Activated CD4-positive, alpha-beta T cell treated with anti-CD3 and anti-CD28 coated beads, Interleukin-2, amount 50 U/mL, for 1 hour (primary cell): ENCODE measurements at places on chromosomes 7 and 10.

DNA sequence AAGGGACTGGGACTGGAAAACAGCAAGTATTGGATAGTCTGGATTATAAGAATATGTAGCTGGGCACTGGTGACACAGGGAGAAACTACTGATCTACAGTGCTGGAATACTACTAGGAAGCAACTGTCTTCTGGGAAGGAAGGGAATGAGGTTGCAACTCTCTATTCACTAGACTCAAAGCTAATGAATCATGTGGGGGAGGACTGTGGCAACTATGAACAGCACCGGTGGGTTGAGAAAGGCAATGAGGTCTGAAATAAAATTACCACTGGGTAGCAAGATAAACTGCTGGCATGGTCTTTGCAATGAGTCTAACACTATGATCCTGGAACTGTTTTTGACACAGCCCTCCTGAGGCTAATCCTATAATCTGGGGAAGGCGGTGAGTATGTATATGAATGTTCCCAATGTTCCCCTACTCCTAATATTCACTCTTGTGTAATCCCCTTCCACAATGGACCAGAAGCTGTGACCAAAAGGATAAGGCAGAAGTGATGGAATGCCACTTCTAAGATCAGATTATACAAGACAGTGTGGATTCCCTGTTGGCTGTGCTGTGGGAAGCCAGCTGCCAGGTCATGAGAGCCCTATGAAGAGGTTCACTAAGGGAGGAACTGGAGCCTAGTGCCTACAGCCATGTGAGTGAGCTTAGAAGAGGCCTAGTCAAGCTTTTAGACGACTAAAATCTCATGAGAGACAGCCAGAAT, 101.3 kb upstream of the DNAJB12 start:
- no peak for DNase-seq

DNA sequence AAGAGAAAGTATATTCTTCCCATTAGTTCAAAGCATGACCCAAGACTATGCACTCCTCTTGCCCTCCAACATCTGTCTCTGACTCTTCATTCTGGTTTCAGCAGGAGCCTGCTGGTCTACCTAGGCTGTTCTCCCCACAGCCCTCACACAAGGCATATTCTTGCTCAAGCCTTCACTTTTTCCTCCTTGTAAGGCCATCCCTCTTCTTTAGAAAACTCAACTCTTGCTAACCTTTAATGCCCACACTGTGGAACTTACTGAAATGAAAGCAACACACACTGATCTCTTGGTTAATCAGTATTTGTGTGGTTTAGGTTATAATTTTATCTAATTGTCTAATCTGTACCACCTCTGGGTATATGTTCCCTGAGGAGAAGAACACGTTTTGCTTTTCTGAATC, 75.8 kb downstream of the PRKCQ start:
- no peak for DNase-seq

DNA sequence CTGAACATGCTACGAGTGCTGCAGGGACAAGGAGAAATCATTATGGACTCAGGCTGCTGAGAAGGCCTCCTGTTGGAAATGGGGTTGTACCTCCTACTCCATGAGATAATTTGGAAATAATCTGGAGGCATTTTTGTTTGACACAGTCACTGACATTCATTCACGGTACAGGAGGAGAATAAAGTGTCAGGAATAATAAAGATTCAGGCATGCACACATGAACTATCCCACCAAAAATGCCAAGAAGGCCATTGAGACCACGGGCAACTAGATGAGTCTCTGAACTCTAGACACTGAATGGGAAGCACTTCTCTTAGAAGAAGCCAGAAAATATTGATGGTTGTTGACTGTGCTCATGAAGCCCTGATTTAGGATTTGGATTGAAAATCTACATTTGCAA, 220.9 kb upstream of the HABP2 start:
- DNase-seq: no peak

GRCh38 chr7:44846816-44847508, 925 bp downstream of the H2AZ2 start:
- no peak for DNase-seq

DNA sequence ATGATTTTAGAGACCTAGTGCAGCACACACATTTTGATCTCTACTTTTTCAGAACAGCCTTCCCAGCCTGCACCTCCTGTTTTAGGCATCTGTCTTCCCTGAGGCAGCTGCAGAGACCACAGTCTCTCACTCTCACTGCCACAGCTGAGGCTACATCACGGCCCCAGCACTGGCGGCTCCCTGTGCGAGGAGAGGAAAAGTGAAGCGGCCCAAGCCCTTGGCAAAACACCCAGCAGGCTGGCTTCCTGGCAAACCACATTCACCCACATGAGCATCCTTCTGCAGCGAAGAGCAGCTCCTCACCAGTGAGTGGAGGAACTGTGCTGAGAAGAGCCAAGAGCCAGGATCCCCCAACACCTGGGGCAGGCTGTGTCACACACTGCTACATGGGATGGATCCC, 14.0 kb downstream of the HUS1 start:
- DNase-seq: no peak

DNA sequence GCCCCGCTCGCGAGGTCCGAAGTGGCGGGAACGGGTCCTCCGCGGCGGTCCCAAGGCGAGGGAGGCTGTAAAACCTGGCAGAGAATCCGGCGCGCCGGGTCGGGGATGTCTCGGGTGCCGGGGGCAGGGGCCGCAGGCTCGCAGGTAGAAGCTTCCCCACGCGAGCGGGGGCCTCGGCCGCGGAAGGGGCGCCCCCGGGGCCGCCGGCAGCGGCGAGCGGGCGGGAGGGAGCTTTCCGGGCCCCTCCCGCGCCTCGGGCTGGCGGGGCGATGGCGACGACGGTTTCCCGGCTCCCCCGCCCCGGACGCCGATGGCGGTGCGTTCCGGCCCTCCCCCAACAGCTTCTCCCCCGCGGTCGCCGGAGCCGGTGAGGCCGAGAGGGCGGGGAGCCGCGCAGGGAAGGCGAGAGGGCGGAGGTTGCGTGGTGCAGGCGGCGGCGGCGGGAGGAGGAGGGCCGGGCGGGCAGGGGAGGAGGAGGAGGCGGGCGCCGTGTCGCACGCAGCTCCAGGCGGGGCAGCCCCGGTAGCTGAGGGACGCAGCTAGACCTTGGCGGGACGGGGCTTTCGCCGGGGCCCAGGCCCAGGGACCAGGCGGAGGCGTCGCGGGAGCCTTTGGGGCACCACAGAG, at the start of gene CUL1:
CUL1 (plus strand) TSS at position 507 of the 627 bp plus-strand sequence. CDS start 31,220 bp downstream, outside the sequence.
- peak; percentile 84 for DNase-seq
